Liver (tissue), 10 donors: ENCODE measurements at places on chromosomes 1 and 21. TPM values are rescaled to one million over a fixed set of nuclear protein-coding genes. Genes with fewer than 3 reads are reported as not detected.

The CYP2J2 gene
- total RNA-seq: 29.4 TPM

The LIN28A gene
- total RNA-seq: not detected

The C1orf87 gene
- not detected for total RNA-seq

The SLAMF9 gene
- total RNA-seq: not detected

The DIRAS3 gene
- 0.92 TPM for total RNA-seq

The VPS13D gene
- total RNA-seq: 14.5 TPM

The LEPROT gene
- 33.5 TPM for total RNA-seq

The KHDC4 gene
- 18.2 TPM for total RNA-seq

The PTPN14 gene
- total RNA-seq: 2.1 TPM

The MSH4 gene
- 0.14 TPM for total RNA-seq

The MPL gene
- 1.0 TPM for total RNA-seq

The KLF17 gene
- total RNA-seq: not detected

The CD101 gene
- 2.0 TPM for total RNA-seq

The WNT3A gene
- total RNA-seq: not detected

The IL10 gene
- 0.23 TPM for total RNA-seq

The CYP4X1 gene
- total RNA-seq: 4.9 TPM

The AHCTF1 gene
- 17.5 TPM for total RNA-seq
